ENCODE measurements at places on chromosomes 6 and 20. TPM values are rescaled to one million over a fixed set of nuclear protein-coding genes. Genes with fewer than 3 reads are reported as not detected.

The CST1 gene
- 8.3 TPM for total RNA-seq

The METTL24 gene
- total RNA-seq, result 3.0 TPM

The COL21A1 gene
- 4.8 TPM for total RNA-seq

The HNF4A gene
- not detected for total RNA-seq

The C4A gene
- 32.8 TPM for total RNA-seq

The CPNE5 gene
- 3.9 TPM for total RNA-seq

The BHLHE23 gene
- total RNA-seq, result not detected

The DSP gene
- 60.6 TPM for total RNA-seq

The DAAM2 gene
- total RNA-seq, result 41.3 TPM

The ARFGEF3 gene
- total RNA-seq, result 41.0 TPM

The UBR2 gene
- total RNA-seq, result 25.6 TPM

The COL12A1 gene
- total RNA-seq, result 40.6 TPM

The ELOVL5 gene
- total RNA-seq, result 353 TPM

The BCAS1 gene
- 32.0 TPM for total RNA-seq

The SLC24A3 gene
- 4.6 TPM for total RNA-seq

The SLC17A2 gene
- total RNA-seq, result not detected

The MEI4 gene
- 3.0 TPM for total RNA-seq

The NOP56 gene
- total RNA-seq, result 108 TPM

The ENPP5 gene
- 90.1 TPM for total RNA-seq

The LAMA5 gene
- total RNA-seq, result 170 TPM

The GLP1R gene
- not detected for total RNA-seq

The CLPSL1 gene
- not detected for total RNA-seq

All from prostate gland (tissue), 2 donors.